ENCODE measurements at places on chromosomes 6 and 20. TPM values are rescaled to one million over a fixed set of nuclear protein-coding genes. Genes with fewer than 3 reads are reported as not detected.

- DNase-seq = no peak
Measured at GRCh38 chr20:52945862-52946522, 26.2 kb upstream of the TSHZ2 start.

DNA sequence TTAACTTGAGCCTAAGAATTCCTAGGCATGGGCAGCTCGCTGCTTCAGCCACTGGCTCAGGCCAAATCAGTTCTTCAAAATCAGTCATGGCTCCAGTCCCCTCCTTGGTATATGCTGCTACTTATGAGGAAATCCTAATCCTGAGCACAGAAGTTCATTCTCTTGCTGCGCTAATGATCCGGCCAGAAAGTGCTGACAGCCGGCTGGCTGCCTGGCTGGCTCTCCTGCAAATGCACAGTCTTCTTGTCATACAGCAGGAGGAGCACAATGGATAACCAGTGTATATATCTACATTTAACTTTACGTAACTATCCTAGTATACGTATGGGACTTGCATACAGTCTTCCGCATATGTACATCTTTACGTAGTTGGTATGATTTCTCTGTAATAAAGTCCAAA, 500.8 kb downstream of the PRKN start:
- no peak for DNase-seq

The SMLR1 gene
- total RNA-seq = 0.08 TPM

The CYP21A2 gene
- total RNA-seq = 1.1 TPM

Data from Panc1 (cell line).